GM04503 (cell line): ENCODE measurements at places on chromosomes 11 and 22.

- no peak for DNase-seq
These were observed 18.6 kb downstream of the GRAMD4 start for GRCh38 chr22:46638601-46639431.

GRCh38 chr11:122229481-122230384 lies 113.7 kb upstream of the BLID start:
- DNase-seq: no peak

DNA sequence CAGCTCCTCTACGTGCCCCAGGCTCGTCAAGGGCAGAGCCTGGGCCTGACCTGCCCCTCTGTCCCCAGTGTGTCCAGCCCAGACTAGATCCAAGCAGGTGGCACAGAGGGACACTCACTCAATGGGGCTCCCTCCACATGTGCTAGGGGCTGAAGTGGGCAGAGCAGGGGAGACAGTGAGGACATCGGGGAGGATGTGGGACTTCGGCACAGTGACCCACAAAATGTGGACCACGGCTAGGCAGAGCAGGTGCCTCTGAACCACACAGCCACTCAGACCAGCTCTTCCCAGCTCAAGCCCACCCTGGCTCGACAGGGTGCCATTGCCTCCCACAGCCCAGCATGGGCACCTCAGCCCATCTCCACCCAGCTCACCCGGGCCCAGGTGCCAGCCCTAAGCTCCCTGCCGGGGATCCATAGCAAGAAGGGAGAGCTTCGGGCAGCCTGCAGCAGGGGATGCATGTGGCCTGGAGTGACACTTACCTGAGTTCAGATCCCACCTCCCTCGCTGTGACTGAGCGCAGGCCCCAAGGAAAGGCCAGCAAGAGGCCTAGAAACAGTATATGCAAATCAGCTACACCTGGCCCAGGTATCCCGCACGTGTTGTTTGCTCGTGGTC lies 46.9 kb upstream of the RTL6 start:
- DNase-seq: no peak

DNA sequence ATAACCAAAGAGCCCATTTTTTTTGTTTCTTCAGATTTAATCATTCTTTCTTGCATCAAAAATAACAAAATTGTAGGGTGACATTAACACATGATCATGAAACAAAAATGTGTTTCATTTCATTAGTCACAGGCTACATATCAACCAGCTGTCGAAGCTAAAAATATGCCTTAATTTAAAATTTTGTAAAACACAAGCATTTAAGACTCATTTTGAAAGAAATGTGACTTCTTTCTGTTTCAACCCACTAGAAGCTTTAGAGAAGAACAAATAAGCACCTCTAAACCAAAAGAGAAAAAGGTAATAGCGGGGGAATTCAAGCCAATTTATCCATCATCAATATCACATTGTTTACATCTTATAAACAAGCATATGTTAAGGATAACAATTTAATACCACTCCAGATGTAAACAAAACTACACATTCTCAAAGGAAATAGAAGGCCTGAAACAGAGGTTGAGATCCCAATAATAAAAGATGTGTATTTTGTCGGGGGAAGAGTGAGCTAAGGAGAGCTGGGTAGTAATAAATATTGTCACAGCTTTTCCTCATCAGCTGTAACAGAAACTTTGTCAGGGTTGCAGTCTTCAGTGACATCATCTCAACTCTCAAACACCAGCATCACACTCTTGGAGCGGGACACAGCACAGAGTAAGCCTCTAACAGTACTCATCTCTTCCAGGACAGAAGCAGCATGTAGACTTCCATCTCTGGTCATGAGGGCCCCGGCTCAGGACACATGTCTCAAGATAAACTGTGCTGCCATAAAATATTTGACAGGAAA lies 42.0 kb downstream of the ALG9 start:
- DNase-seq: no peak

GRCh38 chr11:44684859-44685281 lies 41.9 kb upstream of the TSPAN18 start:
- DNase-seq: no peak

DNA sequence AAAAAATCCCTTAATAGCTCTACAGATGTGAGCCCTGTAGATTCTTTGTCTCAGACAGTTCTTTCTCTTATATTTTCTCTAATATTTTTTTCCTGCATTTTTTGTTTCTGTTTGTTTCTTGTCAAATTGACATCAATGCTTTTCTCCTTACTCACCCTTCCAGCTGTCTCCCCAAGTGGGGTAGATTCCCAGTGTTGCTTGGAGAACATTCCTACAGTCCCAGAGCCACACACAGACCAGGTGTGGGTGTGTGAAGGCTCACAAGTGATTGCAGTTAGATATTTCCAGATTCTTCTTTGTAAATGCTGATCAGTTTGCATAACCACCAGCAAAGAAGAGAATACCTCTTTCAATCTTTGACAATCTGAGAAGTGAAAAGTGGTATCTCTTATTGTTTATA lies 7.5 kb downstream of the VPS51 start:
- DNase-seq: no peak

- no peak for DNase-seq
These were observed 2.3 kb downstream of the B3GAT1 start for GRCh38 chr11:134409552-134410429.

GRCh38 chr11:102157219-102157618 lies 47.0 kb downstream of the YAP1 start:
- no peak for DNase-seq

DNA sequence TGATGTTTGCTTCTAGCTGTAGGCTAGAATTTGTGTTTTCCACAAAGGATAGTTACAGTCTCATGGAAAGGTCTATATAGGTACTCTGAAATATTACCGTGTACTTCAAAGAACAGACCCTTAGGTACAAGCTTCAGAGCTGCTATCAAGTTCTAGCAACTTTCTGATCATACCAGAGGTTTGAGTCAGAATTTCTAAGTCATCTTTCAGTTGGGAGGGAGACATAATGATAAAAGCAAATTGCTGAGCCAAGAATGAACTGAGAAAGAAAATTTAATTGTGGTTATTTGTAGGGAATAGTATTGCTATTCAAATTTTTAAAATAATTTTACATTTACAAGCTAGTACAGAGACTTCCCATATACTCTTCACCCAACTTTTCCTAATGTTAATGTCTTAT lies 19.9 kb upstream of the ME3 start:
- no peak for DNase-seq

DNA sequence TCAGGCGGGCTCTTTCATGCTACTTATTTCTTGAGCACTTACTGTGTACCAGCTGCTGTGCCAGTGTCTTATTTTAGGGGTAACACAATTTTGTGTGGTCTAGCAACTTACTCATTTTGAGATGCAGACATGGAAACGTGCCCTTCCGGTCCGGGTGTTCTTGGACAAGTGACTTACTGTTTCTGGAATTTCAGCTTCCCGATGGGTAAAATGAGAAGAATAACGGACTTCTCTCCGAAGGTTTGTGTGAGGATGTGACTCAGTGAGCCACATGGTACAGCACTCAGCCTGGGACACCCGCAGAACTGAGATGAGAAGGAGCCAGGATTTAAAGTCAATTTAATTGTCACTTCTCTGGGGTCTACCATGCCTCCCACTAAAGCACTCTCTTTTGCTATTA lies 114.5 kb upstream of the SYT13 start:
- peak; percentile 64 for DNase-seq
